WTC11 (cell line): ENCODE measurements at places on chromosomes 4 and X.

DNA sequence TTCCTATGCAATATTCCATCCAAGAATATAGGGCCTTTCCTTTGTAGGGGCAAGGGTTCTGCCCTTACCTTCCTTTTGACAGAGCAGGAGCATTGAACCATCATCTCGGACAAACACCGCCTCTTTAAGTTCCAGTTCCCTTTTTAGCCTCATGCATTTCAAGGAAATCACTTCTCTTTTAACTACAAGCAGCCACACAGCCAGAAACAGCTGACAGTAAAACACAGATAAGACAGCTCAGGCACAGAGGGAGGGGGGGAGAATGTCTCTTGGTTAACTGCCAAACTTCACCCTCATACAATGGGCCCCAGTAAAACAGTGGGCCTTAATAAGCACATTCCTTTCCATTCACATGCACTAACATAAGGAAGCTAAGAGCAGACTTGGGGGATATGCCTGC, 648.3 kb downstream of the GABRG1 start:
- no peak for DNase-seq

GRCh38 chr4:121185960-121186359, 21.8 kb upstream of the TNIP3 start:
- no peak for DNase-seq

DNA sequence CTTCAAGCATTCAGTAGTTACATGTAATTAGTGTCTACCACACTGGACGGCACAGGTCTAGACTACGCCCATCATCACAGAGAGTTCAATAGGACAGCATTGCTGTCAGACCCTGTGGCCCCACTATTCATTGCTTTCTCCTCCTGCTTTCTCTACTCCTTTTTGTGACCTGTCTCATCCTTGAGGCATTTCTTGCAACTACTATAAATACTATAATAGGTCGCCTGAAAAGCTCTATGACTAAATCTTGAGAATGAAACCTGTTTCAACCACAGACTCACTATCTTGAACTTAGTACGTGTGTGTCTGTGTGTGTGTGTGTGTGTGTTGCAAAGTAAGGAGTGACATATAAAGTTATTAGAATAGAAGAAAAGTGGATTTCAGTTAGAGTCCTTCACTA, 252.9 kb upstream of the KLF3 start:
- DNase-seq: no peak

DNA sequence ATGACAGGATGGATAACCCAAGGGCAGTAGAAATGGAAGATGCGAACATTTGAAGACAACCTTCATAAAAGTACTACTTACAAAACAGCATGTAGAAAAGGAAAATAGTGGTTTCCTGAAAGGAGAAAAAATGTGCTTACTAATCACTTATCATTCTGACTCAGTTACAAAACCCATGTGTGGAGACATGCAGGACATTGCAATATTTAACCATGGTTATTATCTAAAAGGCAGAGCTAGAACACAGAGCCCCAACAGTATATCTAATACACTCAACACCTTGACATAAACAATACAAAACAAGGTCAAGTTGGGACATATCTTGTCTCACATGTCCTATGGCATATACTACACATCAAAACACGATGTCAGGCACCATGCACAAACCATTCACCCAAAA, 55.9 kb downstream of the EIF4E start:
- no peak for DNase-seq

- no peak for DNase-seq
These were observed 146.3 kb downstream of the BRWD3 start for GRCh38 chrX:80663331-80663730.

- no peak for DNase-seq
These were observed 24.4 kb upstream of the MSL3 start for GRCh38 chrX:11733614-11734013.

DNA sequence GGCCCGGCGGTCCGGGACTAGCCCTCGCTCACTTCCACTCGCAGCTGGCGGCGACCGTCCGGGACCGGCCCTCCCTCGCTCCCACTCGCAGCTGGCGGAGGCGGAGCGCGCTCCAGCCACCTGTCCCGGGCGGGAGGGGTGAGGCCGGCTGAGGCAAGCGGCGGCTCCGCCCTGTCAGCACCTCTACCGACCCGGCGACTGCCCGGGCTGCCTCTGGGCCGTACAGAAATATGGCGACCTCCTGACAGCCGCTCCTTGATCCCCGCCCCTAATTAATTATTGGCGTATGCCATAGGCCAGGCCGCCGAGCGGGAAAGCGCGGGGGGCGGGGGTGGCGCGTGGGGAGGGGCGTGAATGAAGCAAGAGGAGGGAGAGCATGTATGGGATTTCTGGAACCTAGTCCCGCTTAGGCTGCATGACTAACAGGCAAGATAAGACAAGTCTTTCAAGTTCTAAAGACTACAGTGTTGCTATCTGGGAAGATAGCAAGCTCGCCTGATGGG, at the start of gene MORC4:
TSS of gene MORC4 (minus strand) at position 200 of the 503 bp plus-strand sequence. CDS start 243 bp downstream, outside the sequence.
- peak; percentile 77 for DNase-seq

- no peak for DNase-seq
These were observed 745 bp downstream of the TRIM2 start for GRCh38 chr4:153204728-153205648.

DNA sequence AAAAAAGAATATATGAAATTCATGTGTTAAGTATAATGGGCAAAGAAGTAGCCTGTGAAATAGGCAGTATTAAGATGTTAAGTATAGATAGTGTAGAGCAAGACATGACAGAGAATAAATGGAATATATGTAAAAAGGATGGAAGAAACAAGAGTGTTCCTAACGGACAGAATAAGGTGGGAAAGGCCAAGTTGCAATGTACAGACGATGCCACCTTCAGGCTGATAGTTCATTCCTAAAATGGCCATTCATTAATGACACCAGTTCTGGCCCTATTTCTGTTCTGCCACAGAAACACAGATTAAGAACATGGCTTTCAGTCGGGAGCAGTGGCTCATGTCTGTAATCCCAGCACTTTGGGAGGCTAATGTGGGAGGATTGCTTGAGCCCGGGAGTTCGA, 4.4 kb upstream of the FAM184B start:
- no peak for DNase-seq

GRCh38 chr4:48739560-48740019, 40.5 kb downstream of the FRYL start:
- DNase-seq: no peak

- no peak for DNase-seq
These were observed 49.8 kb downstream of the DLG3 start for GRCh38 chrX:70494441-70494840.

GRCh38 chrX:120365320-120365719, 3.4 kb downstream of the ATP1B4 start:
- DNase-seq: peak; percentile 74

DNA sequence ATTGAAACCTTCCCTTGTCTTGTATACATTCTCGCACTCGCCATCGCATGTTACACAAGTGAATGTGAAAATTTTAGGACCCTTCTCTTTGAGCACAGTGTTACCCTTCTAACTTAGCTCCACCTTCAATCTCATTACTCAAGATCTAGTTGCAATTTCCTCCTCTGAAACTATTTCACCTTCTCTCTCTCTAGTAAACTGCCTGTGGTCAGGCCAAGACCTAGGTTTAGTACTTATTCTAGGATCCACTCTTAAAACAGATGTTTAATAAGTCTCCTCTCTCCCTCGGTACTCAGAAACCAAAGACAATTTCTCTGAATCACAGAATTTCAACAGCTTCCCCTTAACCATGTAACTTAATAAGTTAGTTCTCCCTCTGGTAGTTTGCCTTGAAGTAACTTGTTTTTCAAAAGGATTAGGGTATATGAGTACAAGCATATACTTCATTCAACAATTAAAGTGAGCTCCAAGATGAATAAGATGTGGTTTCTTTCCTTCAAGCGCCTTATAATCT, 156.0 kb downstream of the SH3KBP1 start:
- no peak for DNase-seq

DNA sequence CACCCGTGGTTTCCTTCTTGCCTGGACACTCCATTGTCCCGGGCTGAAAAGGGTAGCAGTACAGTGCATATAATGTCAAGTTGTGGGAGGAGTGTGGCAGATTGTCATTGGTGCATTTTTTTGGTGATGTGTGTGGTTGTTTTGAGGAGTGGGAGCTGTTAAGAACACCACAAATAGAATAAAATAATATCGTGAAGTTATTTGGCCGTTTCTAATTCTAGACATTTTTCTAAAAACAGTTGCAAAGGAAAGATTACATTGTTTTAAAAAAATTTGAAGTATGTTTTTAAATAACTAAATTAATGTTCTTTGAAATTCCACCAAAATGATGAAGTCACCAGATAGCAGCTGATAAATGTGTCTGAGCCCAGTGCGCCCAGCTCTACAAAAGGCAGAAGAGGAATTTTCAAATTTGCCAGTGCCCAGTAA, 1.3 kb downstream of the PKD2 start:
- no peak for DNase-seq

DNA sequence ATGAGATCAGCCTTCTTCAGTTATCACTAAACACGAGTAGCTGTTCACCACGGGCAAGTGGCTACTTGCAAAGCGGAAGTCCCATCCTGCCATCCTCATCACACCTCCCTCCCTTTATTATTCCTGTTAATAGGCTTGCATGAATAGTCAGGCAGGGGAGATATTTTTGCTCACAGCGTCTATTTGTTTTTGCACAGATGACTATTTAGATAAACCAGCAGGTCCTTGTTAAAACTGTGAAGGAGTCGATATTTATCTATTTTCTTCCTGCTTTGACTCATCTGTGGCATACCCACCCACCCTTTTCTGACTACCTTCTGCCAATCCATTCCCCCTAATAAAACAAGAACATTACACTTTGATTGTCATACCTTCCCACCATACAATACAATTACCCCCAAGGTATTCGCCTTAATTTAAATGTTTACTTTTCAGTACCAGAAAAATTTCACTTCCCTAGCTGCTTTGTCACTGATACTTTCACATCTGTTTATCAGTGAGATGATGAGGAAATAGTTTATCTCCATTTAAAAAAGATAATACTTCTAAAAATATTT, 96.6 kb upstream of the BANK1 start:
- DNase-seq: no peak

GRCh38 chr4:42915484-42915883, 23.0 kb downstream of the GRXCR1 start:
- DNase-seq: no peak

GRCh38 chrX:44961817-44962607, 89.0 kb downstream of the KDM6A start:
- no peak for DNase-seq

DNA sequence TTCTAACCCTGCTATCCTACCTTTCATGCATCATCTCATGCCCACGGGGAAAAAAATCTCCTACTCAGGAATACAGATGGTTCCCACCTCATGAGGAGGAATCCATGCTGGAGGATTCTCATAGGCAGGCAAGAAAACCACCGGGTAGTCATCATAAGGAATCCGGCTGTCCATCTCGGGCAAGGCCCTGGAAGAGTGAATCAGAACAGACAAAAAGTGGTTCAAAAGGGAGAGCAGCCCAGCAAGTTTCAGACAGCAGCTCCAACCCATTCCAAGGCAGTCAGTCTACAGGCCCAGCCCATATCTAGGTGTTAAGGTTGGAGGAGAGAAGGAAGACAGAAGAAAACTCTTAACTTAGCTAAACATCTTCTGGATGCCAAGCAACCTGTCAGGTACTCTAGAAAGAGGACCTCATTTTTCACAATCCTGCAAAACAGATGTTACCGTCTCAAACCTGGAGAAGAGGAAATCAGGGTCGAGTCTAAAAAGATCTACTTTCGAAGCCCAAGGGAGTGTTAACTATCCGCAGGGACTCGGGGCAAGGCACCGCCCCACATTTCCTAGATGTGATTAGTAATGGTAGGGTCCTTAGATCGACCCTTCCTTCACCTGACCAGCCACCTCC, 447 bp downstream of the PDZD11 start:
- DNase-seq: no peak

- no peak for DNase-seq
These were observed 20.4 kb downstream of the TMEM271 start for GRCh38 chr4:555566-556275.

- no peak for DNase-seq
These were observed 54.5 kb downstream of the CPLX1 start for GRCh38 chr4:771464-771863.
